CD4-positive, alpha-beta T cell (primary cell): ENCODE measurements at places on chromosomes 6 and 20.
A peak's percentile ranks its signal among the peaks of the same experiment; 100 is the strongest.

GRCh38 chr6:82957868-82958245 is 107.8 kb downstream of the UBE3D start:
- no peak for DNase-seq

DNA sequence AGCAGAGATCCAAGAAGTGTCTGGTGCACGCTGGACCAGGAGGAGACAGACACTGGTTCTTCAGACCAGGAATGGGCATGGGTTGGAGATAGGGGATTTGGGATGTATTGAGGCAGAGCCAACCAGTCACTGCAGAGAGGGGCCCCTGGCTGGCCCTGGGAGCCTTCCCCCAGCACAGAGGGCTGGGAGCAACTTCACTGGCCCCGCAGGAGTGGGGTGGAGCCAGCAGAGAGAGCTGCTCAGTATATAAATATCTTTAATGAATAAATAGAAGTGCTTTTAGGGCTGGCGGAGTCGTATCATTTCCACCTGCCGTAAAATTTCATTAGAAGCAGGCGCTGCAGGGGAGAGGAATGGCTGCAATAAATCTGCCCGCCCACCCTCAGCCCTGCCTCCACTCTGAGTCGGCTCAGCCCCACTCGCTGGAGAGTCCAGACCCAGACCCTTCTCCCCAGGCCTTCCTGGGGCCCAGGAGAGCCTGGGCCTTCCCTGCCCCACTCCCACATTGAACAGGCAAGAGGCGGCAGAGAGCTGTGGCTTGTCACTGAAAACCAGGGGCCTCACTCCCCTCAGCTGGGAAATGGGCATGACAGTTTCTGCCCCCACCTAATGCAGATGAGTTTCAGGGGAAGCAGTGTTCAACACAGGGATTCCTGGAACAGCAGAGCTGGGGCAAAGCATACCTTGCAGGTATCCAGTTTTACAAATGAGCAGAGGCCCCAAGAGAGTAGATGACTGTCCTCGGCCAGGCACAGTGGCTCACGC is 23.9 kb upstream of the VSTM2L start:
- DNase-seq, result no peak

- DNase-seq, result no peak
Observed at GRCh38 chr6:37242429-37243052, 15.0 kb upstream of the TBC1D22B start.

DNA sequence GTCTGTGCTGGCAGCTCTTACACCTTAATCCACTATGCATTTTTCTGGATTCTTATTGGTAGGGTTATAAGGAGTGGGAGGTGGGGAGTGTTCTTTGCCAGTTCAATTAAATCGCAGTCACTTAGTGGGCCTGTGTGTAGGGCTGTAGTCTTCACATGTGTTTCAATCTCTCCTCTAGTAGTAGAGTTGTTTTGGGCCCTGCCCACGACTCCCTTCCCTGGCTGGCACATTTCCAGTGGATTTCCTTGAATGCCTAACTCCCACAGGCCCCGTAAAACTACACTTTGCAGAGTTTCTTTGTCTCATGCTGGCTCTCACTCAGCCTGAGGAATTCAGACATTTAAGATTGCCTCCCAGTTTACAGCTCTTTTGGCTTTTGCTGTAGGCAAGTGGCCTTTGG is 414.0 kb upstream of the OPRM1 start:
- DNase-seq, result no peak

DNA sequence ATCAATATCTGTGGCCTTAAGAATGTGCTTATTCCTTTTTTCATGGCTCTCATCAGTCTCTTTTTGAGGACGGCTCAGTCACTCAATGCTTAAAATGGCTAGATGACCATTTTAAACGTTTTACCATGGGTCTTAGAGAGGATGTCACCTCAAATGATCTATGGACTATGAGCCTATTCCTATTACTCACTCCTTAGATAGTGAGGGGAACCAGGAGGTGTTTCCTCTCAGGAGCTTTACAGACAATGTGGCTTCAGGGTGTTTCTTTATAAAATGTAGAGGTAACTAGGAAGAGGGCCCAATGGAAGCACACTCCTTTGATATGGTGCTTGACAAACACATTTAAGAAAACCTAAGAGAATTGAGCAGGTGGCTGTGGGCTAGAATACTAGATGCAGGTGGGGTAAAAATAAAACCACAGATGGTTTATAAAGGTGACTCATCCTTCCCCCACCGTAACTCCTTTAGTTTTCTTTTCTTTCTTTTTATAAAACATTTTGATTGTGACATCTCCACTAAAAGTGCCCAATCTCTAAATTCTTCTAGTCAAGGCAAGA is 1.5 kb upstream of the TMEM200A start:
- DNase-seq, result no peak

- DNase-seq, result no peak
Observed at GRCh38 chr20:6626805-6627204, 140.7 kb upstream of the BMP2 start.

DNA sequence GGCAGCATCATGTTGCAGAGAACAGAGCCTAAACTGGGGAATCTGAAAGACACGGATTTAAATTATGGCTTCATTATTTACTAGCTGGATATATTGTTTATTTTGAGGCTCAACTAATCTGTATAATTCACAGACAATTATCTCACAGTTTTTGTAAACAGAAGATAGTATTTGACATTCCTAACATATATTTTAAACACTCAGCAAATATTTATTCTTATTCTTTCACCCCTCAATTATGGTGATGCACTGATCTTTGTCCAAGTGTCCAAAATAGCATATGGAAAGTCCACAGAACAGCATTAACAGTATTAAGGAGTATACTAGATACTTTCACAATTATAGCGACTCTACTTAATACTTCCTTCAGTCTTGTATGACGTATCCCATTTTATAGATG is 257.0 kb downstream of the ADGRG6 start:
- DNase-seq, result no peak

DNA sequence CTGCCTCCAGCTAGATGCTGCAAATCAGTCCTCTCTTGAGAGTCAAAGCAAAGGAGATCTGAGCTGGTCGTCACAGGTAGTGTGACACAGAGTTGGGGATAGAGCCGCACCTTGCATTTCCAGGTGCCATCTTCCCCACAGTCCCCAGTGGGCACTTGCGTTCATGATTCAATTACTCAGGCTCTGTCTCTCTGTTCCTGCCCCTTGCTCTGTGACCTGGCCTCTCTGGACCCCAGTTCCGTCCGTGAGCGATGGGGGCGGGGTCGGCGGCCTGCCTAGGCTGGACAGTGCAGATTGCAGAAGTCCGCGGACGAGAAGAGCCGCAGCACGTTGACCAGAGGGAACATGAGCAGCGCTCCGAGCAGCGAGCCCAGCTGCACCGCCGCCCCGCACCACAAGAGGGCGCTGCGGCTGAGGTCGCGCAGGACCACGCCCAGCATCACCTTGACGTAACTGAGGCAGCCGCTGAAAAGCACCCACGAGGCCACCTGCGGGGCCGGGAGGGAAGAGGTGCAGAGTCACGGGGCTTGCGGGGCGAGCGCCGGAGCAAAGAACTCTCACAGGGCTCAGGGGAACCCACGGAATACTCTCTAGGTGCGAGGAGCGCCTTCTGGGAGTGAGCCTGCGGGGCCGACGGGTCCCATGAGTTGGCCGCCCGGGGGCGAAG is 7.4 kb downstream of the SLC52A3 start:
- DNase-seq, result peak; percentile 45

GRCh38 chr6:41573985-41574384 is 27.8 kb downstream of the FOXP4 start:
- DNase-seq, result no peak

DNA sequence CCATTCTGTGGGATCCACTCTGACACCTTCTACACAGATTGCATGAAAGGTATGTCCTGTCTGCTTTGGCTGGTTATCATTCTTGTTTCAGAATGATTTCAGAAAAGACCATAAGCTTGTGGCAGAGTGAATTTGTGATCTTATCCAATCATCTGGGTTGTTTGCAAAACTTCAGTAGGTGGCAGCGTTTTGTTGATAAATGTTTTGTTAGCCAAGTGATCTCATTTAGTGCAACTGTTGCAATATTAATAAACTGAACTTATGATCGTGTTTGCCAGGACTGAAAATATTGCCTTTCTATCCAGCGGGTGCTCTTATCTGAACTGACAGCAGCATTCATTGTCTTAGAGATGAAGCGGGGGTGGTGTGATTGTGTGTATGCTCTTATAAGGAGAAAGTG is 613.2 kb upstream of the NOX3 start:
- peak; percentile 7 for DNase-seq

DNA sequence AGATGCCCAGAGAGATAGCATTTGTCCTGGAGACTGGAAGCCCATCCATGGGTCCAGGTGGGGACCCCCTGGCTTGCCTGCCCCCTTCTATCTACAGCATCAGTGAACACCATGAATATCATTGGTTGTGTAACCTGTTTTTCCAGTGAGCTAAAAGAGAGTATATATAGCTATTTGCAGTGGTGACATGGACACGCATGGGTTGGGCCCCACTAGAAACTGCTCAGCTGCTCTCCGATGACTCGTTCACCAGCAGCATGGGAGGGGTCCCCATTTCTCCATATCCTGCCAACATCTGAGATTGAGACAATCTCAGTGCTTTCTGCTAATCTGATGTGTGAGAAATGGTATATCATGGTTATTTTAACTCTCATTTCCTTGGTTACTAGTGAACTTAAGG is 4.0 kb upstream of the ZC3H12D start:
- DNase-seq, result no peak

- peak; percentile 82 for DNase-seq
Observed at GRCh38 chr6:38493931-38494547, 145.7 kb downstream of the BTBD9 start.

DNA sequence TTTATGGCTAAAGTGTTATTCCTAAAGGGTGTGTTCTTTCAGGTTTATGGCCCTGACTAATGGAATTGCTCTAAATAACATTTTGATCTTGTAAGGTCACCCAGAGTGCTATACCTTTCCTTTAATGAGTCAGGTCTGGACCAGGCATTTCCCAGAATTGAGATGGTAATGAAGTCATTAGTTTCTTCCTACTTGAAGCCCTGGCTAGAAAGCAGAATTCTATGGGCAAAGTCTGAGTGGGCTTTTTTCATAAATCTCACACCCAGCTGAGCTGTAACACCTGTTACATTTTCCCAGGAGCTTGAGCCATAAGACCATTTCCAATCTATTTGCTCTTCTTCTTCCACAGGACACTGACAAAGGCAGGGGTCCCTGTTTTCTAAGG is 122.0 kb upstream of the ID4 start:
- no peak for DNase-seq

DNA sequence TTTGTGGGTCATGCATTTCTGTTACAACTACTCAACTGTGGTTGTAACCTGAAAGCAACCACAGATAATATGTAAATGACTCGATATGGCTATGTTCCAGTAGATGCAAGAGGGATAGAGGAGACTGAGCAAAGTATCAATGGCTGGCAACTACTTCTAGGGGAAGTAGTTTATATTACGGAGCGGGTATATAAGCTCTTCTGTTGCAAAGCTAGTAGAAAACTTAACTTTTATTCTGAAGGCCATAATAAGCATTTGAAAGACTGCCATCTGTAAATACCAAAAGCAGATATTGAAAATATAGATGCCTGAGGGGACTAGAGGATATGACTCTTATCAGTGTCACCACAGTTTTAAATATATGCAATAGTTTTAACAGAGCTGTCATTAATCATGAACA is 655.3 kb downstream of the PHF3 start:
- DNase-seq, result no peak

- no peak for DNase-seq
Observed at GRCh38 chr6:17159240-17159639, 57.4 kb downstream of the STMND1 start.

GRCh38 chr6:75211920-75212590 is 6.2 kb upstream of the COL12A1 start:
- DNase-seq, result no peak

DNA sequence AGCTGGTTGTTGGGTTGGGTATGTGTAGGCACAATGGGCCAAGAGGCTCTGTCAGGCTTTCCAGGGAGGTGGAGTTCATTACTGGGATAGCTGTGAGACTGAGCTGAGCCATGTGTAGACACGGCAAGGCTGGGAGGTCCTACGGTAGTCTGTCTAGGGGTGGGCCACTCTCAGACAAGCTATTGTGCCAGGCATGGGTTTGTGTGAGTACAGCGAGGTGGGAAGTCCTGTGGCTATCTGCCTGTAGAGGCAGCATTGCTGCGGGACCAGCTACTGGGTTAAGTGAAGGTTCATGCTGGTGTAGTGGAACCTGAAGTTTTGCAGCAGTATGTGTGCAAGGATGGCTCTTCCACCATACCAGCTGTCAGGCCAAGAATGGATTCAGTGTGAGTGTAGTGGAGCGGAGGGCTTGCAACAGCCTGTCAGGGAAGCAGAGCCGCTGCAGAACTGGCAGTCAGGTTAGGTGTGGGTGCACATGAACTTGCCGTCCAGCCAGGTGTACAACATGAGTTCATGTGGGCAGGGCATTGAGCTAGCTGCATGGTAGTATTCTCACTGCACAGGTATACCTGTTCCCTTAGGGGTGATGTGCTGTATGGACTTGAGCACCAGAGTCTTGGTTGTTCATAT is 78.0 kb upstream of the CENPW start:
- no peak for DNase-seq

DNA sequence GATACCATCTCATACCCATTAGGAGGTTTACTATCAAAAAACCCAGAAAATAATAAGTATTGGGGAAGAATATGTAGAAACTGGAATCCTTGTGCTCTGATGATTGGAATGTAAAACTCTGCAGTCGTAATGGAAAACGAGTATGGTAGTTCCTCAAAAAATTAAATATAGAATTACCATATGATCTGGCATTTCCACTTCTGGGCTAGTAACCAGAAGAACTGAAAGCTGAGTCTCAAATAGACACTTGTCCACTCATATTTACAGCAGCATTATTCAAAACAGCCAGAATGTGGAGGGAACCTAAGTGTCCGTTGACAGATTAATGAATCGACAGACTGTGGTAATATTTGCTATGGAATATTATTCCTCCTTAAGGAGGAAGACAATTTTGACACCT is 44.3 kb downstream of the FOXC1 start:
- no peak for DNase-seq

GRCh38 chr20:49813305-49813974 is 812 bp downstream of the SLC9A8 start:
- no peak for DNase-seq

DNA sequence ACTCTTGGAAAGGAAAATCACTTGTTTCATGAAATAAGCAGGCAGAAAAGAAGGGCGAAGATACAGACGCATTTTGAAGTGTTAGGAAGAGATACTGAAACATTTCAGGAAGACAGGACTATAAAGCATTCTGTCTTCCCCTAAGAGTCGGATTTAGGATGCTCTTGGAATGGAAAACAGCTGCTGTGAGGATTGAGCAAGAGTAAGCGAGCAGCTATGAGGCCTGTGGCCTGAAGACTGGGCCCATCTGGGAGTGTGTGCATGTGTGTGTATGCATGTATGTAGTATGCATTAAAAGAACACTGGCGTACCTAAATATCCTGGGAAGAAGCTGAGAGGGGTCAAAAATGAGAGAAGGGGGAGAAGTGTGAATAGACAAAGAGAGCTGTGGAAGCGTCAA is 83.6 kb downstream of the SIM1 start:
- no peak for DNase-seq

GRCh38 chr6:30769088-30769852 is 24.9 kb upstream of the IER3 start:
- DNase-seq, result peak; percentile 70

DNA sequence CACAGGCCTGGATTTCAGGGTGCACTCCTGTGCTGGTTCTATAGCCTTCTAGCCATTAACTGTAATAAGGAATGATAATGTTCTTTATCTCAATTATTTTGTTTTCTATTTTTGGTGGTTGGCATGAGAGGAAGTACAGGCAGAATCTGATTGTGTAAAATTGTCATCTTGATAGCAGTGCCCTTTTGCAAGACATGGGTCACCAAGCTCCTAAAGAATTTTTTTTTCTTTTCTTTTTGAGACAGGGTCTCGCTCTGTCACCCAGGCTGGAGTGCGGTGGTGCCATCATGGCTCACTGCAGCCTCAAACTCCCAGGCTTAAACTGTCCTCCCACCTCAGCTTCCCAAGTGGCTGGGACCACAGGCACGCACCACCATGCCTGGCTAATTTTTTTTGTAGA is 206.7 kb upstream of the JARID2 start:
- DNase-seq, result no peak
